Activated naive CD4-positive, alpha-beta T cell treated with Interleukin-2 at 50 U/mL for 16 hours (primary cell): ENCODE measurements at places on chromosomes 3 and 15.

- no peak for DNase-seq
Measured at GRCh38 chr3:44885618-44886017, 11.2 kb downstream of the TGM4 start.

DNA sequence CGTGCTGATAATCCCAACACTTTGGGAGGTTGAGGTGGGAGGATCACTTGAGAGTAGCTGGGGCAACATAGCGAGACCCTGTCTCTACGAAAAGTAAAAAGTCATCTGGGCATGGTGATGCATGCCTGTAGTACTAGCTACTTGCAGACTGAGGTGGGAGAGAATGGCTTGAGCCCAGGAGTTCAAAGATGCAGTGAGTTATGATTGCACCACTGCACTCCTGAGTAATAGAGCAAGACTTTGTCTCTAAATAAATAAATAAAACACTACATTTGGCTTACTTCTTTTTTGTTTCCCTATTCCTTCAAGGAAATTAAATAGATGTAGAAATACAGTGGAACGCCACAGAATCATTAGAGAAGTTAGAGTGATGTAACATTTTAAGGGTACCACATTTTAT, 20.1 kb upstream of the LDHAL6B start:
- DNase-seq = no peak

DNA sequence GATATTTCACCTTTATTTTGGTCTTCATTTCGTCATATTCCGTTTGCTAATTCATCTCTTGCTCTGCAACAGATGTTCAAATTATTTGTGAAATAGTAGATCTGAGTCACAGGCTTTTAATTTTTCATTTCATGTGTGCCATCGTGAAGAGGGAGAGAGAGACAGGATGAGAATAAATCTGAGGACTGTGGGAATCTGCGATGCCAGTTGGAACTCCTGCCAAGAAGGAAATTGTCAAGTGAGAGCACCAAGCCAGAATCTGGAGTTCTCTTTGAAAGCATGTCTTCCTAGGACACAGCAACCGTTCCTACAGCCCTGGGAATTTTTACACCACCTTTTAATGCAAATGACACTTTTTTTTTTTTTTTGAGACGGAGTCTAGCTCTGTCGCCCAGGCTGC, 48.8 kb downstream of the NSMCE3 start:
- no peak for DNase-seq

GRCh38 chr3:142586803-142587406, 8.4 kb upstream of the ATR start:
- no peak for DNase-seq

DNA sequence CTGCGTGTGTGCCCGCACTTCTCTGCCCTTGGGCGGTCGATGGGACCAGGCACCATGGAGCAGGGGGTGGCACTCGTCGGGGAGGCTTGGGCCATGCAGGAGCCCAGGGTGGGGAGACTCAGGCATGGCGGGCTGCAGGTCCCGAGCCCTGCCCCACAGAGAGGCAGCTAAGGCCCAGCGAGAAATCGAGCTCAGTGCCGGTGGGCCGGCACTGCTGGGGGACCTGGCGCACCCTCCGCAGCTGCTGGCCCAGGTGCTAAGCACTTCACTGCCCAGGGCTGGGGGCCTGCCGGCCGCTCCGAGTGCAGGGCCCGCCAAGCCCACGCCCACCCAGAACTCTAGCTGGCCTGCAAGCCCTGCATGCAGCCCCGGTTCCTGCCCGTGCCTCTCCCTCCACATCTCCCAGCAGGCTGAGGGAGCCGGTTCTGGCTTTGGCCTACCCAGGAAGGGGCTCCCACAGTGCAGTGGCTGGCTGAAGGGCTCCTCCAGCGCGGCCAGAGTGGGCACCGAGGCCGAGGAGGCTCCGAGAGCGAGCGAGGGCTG, 553 bp upstream of the RTP4 start:
- DNase-seq = no peak

DNA sequence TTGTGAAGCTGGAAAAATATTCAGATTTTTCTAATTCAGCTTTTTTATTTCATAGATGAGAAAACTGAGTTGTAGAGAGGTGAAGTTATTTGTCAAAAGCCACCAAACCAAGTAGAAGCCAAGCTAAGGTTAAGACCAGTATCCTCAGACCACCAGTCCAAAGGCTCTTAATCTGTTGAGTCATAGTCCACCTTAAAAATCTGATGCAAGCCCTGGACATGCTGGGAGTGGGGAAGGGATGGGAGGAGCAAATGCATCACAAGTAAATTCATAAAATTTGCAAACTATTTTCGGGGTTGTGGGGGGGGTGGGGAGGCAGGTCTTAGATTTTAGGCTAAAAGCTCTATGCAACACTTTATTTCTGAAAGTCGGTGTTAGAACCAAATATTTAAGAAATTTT, 307.7 kb upstream of the SEMA6D start:
- no peak for DNase-seq

GRCh38 chr15:56040081-56041035, 46.9 kb upstream of the NEDD4 start:
- peak; percentile 45 for DNase-seq

- no peak for DNase-seq
Measured at GRCh38 chr3:55607844-55608243, 120.7 kb upstream of the WNT5A start.

DNA sequence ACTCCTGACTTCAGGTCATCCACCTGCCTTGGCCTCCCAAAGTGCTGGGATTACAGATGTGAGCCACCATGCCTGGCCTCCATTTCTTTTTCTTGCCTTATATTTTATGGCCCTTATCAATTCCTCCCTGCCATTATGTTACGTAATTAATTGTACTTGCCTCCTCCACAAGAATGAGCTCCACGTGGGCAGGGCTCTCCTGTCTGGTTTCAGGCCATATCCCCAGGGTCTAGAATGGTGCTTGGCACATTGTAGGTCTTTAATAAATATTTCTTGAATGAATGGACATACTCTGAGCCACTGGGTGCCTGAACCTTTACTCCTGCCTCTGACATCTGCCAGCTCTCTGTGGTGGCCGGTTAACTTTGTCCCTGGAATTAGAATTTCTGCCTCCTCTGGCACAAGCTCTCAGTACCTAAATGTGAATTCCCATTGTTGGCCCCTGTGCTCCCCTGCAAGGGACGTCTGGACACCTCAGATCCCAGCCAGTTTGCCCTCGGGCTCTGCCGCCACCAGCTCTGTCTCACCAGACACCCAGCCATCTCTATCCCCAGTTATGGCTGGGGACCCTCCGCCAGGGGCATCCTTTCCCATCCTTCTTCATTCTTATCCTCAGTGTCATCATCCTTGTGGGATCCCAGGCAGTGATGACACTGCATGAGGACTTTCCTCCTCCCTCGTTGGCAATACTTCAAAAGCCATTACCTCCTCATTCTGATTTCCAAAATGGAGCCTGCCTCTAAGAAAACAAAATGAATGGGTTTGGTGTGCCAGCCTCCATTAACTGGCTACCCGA, 165.6 kb upstream of the SMAD3 start:
- no peak for DNase-seq

DNA sequence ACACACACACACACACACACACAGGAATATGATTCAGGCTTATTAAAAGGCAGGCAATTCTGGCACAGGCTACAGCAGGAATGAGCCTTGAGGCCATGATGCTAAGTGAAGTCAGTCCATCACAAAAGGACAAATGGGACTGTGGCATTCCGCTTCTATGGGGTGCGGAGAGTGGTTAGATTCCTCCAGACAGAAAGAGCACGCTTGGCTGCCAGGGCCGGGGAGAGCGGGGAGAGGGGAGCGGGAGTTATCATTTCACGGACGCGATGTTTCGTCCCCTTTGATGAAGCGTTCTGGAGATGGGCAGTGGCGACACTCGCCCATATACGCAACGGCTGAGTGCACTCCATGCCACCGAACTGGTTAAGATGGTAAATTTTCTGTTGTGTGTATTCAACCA, 58.5 kb upstream of the FAM174B start:
- no peak for DNase-seq

DNA sequence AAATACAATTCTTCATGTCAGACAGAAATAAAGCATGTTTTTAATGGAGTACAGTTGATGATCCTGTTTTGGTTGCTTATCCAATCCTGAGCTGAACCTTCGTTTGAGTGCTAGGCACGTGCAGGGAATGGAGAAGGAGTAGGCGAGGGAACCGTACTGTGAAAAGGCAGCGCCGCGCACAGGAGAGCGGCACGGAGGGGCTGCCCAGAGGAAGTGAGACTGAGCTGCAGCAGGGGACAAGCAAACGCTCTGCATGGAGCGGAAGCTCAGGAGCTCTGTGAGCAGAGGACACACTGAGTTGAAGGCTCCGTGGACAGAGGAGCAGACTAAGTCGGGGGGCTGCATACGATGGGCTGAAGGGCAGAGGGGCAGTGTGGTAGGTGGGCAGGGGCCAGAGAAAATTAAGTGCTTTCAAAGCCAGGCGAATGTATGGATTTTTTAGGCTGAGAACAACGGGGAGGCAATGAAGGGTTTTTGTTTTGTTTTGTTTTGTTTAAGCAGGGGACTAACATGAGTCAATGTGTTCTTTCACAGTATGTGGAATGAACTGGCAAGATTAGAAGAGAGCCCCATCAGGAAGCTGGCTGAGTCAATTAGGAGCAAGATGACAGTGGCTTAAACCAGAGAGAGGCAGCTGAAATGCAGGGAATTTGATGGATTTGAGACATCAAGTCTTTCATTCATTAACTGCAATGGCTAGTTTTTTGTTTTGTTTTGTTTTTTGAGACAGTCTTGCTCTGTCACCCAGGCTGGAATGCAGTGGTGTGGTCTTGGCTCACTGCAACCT, 23.8 kb upstream of the TM2D3 start:
- DNase-seq = no peak

DNA sequence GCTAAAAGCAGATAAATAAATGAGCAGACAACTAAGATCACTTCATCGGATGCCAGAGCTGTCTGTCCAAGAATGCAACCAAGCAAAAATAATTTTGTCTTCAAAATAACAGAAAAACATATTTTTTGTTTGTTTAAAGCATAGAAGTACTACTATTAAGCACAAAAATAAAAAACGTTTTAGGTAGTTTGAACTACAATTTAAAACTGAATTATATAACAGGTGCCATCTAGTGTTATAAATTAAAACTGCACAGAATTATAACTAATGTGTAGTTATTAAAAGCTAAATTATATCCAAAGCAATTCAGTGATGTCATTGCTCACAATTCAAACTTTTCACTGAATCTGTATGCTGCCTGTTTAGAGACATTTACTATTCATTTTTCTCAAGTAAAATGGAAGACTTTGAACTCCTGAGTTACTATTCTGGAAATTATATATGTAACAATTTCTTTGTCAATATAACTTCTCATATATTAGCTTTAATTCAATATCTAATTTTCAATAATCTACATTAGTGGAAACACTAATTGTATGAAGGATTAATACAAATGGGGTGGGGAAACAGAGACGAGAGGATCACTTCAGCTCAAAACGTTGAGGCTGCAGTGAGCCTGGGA, 29.5 kb downstream of the LINS1 start:
- DNase-seq = no peak

DNA sequence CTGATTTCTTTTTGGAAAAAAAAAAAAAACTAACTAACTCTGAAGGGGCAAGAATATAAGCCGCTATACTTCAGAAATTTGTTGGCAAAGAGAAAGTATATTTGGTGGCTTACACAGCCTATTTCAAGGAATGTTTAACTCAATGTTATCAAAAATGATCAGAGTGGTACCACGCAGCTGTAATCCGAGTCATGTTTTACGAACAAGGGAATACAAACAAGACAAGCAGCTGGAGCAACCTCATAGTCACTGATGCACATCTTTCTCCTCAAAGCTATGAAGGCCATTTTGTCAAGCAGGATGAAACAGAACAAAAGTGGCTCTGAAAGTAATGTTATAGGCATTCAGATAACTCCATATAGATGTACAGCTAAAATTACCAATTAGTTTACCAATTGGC, 81.2 kb downstream of the SCAPER start:
- DNase-seq = no peak

- no peak for DNase-seq
Measured at GRCh38 chr3:159252772-159253384, 451.0 kb downstream of the MFSD1 start.

DNA sequence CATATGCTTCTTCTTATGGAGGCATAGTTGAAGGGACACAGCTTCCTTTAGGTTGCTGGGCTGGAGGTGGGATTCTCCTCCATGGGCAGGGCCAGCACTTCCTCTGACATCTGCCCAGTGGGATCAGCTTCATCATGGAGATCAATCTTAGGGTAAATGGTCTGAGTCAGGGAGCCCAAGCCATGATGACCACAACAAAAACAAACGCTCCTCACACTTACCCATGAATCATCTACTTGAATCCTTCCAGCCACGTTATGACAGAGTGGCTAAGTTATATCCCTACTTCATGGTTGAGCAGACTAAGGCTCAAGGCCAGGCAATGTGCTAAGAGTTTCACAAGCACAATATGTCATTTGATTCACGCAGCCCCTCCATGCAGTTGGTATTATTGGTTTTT, 87.2 kb upstream of the NMNAT3 start:
- no peak for DNase-seq

DNA sequence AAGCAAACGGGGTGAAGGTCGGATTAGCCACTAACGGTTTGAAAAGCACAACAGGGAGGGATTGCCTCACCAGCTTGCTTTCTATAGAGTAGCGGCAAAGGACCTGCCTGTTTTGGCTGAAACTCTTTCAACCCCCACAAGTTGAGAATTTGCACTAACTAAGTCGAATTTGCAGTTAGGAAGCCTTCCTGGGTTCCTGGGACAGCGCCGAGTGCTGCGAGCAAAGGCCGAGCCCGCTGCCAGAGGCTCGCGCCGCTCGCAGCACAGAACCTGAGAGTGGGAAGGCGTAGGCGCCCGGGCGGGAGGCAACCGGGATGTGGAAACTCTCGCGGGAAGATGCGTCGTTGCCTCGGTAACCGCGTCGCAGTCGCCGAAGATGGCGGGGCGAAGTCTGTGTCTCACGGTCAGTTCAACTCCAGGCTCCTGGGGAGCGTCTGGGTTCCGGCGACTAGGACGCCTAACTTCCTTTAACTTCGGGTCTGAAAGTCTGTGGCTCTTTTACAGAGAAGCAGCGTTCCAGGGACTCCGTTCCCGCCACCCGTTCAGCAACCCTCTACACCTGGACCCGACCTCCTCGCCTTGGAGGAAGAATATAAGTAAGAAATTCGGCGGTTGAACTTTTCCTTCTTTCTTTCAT, at the start of gene TEX9:
Gene TEX9, plus strand, starts transcription at position 352 of the 637 bp plus-strand sequence. Its CDS starts 25 bp downstream, at position 377.
- peak; percentile 65 for DNase-seq

DNA sequence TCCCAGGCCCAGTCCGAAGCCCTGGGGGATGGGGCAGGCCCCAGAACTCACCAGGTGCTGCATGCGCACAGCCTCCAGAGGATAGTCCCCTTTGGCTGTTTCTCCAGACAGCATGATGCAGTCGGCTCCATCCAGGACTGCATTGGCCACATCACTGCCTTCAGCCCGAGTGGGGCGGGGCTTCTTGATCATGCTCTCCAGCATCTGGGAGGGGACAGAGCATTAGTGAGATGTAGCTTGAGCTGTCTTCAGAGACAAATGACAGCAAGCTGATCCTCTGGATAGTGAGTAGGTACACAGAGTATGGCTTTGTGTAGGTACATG, 9.1 kb upstream of the GRAMD2A start:
- DNase-seq = no peak

- no peak for DNase-seq
Measured at GRCh38 chr3:54211097-54211496, 88.7 kb downstream of the CACNA2D3 start.
